ENCODE measurements at places on chromosomes 7 and 10.
A peak's percentile ranks its signal among the peaks of the same experiment; 100 is the strongest.

- DNase-seq = peak; percentile 17
Observed at GRCh38 chr7:78635026-78635793, 818.3 kb downstream of the MAGI2 start.

DNA sequence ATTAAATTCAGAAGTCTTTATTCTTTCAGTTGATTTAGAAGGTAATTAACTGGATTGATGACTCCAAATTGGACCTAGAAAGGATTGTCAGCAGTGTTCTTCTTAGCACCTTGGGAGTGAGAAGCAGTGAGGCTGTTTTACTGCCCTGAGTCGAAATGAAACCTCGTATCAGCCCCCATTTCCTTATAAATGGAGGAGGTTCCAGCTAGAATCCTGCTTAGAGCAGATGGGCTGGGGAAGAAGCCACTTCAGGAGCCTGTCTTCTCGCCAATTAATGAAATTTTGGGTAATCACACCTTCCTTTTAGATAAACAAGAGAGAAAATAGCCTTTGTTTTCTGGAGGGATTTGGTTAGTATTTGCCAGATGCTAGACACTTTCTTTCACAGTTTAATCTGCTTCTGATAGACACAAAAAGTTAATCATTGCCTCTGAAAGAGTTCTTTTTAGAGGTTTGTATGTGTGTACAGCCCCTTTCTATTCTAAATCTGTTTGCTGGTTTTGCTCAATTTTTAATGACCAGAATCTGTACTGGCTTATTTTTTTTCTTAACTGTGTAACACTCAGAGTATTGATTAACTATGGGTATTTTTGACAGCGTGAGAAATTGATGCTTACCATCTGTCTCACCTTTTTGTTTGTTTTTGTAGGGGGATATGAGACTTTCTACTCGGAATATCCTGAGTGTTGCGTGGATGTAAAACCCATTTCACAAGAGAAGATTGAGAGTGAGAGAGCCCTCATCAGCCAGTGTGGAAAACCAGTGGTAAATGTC is 4.6 kb downstream of the DUSP5 start:
- peak; percentile 34 for DNase-seq

DNA sequence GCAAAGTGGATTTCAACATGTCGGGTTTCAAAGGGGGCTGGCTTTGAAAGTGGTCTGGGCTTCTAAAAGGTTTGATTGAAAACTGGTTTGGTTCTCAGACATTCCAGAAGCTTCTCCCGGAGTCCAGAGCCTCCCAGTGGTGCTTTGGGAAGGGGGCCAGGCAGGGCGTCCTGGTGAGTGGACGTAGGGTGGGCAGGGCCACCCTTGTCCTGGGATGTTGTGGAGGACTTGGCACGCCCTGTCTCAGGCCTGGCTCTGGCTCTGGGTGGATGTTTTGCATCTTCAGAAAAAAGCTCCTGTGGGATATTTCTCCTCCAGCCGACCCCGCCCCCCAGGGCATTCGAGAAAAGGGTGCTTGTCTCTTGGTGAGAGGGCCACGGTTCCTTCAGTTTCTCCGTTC is 31.2 kb downstream of the GRIFIN start:
- DNase-seq = peak; percentile 31

DNA sequence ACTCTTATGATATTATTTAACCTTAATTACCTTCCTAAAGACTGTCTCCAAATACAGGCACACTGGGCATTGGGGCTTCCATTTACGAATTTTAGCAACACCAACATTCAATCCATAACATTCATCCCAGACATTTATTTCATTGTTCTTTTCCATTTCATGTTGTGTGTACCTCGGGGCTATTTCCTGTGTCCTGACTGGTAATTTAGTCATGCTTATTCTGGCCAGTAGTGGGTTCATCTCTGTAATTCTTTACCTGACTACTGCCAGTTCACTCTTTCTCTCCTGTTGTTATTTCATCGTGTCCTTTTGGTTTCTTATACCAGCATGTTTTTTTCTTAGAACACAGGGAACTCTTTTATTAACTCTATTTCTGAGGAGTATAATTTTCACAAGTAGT is 225.7 kb downstream of the PLXDC2 start:
- no peak for DNase-seq

DNA sequence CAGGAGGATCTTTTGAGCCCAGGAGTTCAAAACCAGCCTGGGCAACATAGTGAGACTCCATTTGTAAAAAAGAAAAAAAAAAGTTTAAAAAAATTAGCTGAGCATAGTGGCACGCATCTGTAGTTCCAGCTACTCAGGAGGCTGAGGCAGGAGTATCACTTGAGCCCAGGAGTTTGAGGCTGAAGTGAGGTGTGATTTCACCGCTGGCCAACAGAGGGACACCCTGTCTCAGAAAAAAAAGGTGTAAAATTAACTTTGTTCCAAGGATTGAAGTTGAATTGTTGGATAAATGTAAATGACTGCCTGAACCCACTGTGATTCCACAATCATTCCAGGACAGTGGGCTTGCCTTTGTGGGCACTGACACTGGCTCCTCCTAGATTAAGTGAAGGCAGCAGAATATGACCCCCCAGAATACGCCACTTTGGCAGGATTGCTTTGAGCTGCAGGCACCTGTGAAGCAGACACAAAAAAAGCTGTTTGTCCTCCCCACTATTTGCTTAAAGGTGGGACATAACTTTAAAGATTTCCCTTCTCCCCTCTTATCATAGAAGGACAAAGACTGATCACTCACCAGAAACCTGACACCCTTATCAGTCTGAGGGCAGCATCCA is 57.2 kb upstream of the FOXI2 start:
- DNase-seq = no peak
